ENCODE measurements at places on chromosomes 5 and 9. TPM values are rescaled to one million over a fixed set of nuclear protein-coding genes. Genes with fewer than 3 reads are reported as not detected.

DNA sequence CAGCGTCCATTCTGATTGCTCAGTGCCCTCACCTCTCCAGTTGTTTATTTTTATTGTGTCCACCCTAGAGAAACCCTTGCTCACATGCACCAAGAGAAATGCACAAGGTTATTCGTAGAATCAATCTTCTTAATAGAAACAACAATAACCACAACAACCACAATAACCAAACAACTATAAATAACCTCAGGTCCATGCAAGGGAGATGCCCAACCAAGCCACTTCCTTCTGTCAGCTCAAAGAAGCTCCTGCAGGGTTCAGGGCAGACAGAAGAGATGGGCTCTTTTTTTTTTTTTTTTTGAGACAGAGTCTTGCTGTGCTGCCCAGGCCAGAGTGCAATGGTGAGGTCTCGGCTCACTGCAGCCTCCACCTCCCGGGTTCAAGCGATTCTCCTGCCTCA, 14.9 kb upstream of the TCOF1 start:
- no peak for DNase-seq

DNA sequence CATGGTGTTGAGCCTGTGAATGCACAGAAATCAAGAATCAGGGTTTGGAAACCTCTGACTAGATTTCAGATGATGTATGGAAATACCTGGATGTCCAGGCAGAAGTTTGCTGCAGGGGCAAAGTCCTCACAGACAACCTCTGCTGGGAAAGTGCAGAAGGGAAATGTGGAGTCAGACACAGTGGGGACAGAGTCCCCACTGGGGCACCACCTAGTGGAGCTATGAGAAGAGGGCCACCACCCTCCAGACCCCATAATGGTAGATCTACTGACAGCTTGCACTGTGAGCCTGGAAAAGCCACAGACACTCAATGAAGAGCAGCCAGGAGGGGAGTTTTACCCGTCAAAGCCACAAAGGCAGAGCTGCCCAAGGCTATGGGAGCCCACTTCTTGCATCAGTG, 181.9 kb upstream of the SEMA6A start:
- no peak for DNase-seq

The PHYHD1 gene
- total RNA-seq: not detected

DNA sequence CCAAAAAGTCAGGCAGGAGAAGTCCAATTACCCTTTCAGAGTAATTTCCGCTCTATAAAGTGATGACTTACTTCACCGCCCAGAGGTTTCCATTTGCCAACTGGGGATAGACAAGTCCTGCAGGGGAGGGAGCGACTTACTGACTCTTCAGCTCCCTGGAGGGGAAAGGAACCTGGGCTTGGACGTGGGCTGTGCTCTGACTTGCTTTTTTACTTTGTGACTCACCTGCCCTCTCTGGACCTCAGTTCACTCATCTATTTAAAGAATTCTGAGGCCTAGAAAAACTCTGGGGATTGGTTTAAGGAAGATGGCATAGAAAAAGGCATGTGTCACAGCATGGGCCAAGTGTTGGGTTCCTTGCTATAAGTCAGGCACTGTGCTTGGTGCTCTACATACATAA, 180.4 kb upstream of the TRIM32 start:
- peak; percentile 29 for DNase-seq

- no peak for DNase-seq
Measured at GRCh38 chr9:76452839-76453238, 6.1 kb upstream of the GCNT1 start.

- peak; percentile 14 for DNase-seq
Measured at GRCh38 chr9:132472599-132472998, 62.6 kb downstream of the CFAP77 start.

DNA sequence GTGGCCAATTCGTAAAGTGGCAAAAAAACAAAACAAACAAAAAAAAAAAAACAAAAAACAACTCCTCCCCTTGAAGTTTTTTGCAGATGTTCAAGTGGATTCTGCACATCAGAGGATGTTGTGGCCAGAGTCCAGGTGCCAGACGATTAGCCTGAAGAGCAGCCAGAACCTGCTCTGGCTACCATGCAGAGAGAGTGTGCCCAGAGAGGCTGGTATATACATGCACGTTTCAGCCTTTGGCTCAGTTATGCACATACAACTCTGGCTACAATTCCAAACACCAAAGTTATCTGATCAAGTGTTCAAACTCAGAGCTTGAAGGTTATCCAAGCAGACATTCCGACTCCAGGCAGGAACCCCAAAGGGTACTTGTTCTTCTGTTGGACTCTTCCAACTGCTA, 34.7 kb downstream of the GGTA1 start:
- DNase-seq: no peak

DNA sequence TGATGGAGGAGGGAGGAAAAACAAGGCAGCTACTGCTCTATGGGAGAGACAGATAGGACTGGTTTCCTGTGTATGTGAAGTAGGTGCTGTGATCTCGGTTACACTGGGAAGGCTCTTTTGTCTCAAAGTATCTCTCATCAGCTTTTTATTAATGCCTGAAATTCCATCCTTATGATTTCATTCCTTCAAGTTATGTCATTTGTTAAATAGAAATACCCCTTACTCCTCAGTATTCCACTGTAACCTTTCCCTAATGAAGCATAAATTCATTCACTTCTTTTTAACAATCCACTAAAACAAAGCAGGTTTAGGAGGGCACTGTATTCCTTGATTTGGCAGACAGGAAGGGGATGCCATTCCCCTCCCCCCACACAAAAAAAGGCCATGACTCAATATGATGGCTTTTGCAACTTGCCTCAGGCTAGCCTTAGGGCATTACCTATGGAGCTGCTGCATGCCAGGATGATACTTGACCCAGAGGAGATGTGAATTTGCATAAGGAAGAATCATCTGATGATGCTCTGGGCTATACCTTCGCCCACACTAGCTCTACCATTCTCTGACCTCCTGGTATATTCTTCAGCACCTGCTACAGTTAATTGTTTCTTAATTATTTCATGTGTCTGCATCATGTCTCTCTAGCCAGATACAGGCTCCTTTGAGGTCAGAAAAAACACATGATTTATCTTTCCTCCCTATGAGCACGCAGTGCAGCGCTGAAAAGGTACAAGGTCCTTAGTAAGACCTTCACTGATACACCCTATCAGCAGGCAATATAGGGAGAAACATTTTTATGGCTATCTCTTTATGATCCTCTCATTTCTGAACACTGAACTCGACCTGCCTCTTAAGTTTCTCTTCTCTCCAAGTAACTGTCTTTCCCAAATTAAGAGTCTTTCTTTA, 26.3 kb downstream of the NR3C1 start:
- DNase-seq: peak; percentile 47

- no peak for DNase-seq
Measured at GRCh38 chr5:78546276-78546996, 102.1 kb downstream of the LHFPL2 start.

DNA sequence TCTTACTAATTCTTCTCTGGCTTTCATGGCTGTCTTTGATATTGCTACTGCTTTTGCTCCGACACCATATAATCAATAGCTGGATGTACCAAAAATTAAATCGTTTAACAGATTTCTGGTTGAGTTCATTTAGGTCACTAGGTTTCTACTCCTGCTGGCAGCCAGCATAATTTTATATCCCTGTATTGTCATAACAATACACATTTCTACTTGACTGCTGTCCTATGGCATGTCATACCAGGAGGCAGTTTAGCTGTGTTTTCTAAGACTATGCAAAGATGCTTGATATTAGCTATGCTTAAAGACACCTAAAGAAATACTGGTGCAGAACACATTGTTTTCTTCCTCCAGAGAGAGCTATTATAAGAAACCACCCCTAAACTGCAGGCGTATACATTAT, 337.2 kb upstream of the CDH6 start:
- no peak for DNase-seq
